ENCODE measurements at places on chromosomes 1 and 21.

DNA sequence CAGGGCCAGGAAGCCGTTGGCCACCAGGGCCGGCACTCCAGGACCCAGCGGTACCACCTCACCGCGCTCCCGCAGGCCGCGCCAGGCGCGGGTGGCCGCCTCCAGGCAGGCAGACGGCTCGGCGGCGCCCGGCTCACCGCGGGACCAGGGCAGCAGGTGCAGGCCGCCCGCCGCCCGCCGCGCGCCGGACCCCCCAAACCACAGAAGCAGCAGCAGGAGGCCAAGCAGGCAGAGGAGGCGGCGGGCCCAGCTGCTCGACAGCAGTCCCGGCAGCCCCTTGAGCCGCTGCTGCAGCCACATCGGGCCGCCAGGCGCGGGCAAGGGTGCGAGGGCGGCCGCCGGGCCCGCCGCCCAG lies 312 bp downstream of the KIAA2013 start:
- DNase-seq, result no peak

DNA sequence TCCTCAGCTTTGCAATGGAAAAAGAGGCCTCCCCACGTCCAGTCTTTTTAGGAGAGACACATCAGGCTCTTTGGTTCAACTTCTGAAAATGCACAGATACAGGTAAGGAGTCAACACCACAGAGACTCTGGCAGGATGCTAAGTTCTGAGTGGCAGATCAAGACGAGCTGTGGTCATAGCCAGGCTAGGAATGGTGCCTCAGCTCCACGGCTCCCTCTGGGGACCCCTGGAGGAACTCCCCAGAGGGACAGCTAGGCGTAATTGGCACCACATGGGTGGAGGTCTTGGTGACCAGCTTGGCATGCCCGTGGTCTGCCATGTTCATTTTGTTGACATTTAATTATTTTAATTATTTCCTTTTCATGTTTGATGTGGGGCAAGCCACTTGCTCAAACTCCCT lies 206.1 kb downstream of the KAZN start:
- no peak for DNase-seq

- no peak for DNase-seq
Measured at GRCh38 chr1:171545523-171545922, 60.2 kb downstream of the PRRC2C start.

GRCh38 chr1:182304627-182305026 lies 87.0 kb downstream of the GLUL start:
- DNase-seq, result no peak

GRCh38 chr1:217369271-217369981 lies 261.5 kb downstream of the GPATCH2 start:
- DNase-seq, result no peak

- DNase-seq, result no peak
Measured at GRCh38 chr1:246629976-246630375, 63.7 kb downstream of the CNST start.

DNA sequence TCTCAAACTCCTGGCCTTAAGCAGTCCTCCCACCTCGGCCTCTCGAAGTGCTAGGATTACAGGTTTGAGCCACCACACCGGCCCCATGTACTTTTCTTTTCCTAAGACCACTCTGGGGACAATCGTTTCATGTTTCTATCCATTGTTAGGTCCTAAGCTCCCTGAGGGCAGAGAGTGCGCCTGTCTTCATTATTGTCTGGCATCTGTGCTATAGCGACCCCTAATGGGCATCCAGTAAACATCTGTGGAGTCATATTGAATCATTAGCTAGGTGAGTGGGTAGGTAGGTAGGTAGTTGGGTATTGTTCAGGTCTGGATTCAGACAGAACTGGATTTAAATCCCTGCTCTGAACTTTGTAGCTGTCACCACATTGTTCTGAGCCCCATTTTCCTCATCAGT lies 66.1 kb downstream of the TMEM53 start:
- DNase-seq, result no peak

- no peak for DNase-seq
Measured at GRCh38 chr1:112508278-112509004, at the start of gene WNT2B. TSS of gene WNT2B (plus strand) at chr1:112508965. CDS start at chr1:112509263, 298 bp downstream.

- no peak for DNase-seq
Measured at GRCh38 chr1:154813300-154813816, 56.7 kb downstream of the KCNN3 start.

GRCh38 chr21:25371841-25372425 lies 235.3 kb downstream of the MRPL39 start:
- DNase-seq, result no peak

DNA sequence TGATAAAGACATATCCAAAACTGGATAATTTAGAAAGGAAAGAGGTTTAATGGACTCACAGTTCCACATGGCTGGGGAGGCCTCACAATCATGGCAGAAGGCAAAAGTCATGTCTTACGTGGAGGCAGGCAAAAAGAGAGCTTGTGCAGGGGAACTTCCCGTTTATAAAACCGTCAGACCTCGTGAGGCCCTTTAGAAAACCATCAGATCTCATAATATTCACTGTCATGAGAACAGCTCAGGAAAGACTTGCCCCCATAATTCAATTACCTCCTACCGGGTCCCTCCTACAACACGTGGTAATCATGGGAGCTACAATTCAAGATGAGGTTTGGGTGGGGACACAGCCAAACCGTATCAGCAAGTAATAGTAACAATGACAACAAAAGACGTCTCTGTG lies 88.2 kb upstream of the SLC25A33 start:
- no peak for DNase-seq

GRCh38 chr1:221440658-221441057 lies 301.2 kb downstream of the DUSP10 start:
- DNase-seq, result no peak

GRCh38 chr1:244074559-244075171 lies 23.6 kb downstream of the ZBTB18 start:
- DNase-seq, result no peak

GRCh38 chr1:208535511-208535910 lies 291.3 kb upstream of the PLXNA2 start:
- no peak for DNase-seq

DNA sequence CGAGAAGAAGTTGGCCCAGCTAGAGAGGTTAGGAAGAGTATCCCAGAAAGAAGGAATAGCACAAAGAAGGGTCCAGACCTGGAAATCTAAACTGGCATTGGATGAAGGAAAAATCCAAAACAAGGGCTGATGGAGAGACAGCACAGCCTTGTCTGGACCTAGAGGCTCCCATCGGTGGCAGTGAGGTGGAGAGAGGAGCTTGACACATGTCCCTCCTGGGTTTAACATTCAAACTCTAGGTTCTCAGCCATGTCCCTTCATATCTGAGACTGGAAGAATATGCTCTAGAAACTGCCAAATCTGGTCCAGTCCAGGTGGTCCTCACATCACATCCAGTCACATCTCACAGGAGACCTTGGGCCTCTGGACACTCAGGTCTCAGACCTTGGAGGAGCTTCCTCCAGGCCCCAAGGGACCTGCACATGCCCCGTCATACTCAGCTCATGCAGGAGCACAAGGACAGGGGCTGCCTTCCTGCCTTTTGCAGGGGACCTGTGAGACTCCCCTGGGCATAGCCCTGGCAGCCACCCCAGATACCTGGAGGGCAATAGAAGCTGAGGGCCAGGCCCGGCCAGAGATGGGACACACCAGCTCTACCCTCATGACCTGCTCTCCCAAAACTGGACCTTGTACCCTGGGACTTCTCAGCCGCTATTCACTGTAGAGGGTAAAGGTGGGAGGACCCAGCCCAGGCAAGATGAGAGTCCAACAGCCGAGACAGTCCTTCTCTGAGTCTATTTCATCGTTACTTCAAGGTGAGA lies 7.5 kb downstream of the TMEM125 start:
- no peak for DNase-seq

DNA sequence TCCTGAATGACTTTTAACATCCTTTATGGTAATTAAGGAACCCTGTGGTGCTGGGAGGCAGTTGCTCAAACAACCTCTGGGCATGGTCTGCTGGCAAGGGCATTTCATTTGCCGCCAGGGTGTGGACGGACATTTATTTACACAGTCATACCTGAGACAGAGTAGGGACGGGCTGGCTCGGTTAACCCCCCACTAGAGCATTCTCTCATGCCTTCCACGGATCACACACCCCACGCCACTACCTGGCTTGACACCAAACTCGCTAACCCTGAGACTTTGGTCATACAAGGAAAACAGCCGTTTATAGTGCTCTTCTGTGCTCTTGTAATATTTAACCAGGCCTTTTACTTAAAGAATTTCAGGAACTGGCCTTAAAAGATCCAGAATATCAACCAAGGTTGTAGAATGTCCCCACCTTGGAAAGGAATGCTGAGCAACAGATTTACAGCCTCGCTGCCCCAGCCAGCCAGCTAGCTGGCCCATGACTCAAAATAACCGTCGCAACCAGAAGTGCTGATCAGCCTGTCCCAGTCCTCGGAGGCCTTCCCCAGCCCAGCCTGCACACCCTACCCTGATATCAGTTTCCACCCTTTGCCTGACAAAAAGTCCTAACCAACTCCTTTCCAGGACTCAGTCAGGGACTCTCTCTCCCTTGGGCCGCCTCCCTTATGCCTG lies 6.5 kb upstream of the PDXK start:
- peak; percentile 45 for DNase-seq

- DNase-seq, result no peak
Measured at GRCh38 chr21:32674731-32675130, 53.1 kb downstream of the SYNJ1 start.

- peak; percentile 90 for DNase-seq
Measured at GRCh38 chr21:29718081-29718815, 221.5 kb downstream of the GRIK1 start.

DNA sequence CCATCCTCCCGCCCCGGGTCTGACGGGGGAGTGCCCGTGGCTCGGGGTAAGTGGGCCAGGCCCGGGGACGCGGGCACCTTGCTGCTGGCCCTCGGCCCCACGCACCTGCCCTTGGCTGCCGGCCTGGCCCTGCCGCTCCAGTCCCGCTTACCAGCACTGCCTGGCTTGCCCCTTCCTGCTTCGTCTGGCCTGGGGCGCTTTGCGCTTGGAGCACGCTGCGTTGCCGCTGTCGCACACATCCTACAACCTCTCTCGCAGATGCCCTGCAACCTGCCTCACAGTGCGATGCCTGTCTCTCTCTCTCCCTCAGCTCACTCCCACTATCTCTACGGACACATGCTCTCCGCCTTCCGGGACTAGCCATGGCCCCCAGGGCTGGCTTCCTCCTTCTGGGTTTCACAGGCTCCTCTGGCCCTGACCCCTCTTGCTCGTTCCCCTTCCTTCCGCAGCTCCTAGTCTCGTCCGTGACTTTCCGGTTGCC lies 9.7 kb downstream of the MYOG start:
- DNase-seq, result no peak

GRCh38 chr1:7738044-7738443 lies 33.1 kb upstream of the VAMP3 start:
- no peak for DNase-seq

- DNase-seq, result no peak
Measured at GRCh38 chr1:53292690-53293089, 35.2 kb downstream of the LRP8 start.

DNA sequence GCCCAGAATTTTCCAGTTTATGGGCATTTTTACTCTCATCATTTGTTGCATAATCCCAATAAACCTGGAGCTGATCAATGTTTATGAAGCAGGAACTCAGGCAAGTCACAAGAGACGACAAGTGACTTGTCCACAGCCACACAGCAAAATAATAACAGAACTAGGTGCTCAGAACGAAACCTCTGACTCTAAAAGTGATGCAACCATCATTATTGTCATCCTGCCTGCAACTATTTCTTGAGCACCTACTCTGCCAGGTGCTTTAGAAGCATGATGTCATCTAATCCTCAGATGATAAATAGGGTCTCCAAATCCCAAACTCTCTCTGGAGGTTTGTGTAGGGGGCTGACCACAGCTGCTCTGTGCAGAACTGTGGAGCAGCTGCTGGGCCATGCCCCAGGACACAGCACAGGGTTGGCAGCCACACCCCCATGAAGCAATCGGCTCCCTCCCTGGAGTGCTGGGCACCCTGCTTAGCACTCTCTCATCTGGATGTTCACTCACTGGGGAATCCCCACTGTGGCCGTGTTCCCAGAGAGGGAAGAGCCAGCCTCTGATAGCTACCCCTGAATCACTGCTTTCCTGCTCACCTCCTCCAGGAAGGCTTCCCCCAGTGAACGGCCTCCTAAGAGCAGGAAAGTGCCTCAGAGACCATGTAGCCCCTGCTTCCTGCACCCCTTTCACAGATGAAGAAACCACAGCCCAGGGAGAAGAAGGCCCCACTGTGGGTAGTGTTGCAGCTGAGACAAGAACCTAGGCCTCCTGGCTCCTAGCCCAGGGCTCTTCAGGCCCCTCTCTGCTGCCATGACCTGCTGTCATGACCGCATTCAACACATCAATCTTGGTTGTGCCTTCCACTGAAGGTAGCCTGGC lies 2.1 kb downstream of the TTC22 start:
- peak; percentile 50 for DNase-seq

DNA sequence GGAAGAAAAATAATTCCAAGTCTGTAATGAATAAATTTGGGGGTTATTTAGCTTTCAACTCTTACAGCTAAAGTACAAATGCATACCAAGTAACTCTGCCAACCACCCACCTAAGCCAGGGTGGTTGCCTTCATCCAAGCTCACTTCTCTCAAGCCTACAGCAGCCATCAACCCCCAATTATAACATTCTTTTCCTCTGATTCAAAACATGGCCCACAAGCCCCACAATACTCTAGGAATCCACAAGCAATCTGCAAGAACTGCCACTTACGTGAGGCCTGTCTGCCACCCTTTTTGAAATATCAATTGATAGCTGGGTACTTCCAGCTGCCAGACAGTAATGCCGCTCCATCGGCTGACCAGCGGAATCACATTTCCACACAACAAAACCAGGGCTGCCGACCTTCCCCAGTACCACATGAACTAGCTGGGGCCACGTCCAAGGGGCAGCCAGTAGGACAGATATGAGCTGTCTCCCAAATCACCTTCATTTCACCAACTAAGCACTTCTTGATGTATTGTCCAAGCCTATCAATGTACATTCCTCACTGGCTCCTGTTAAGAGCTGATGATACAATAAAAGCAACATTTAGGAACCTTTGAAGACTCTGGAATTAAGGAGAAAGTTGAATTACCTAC lies 3.2 kb downstream of the LBR start:
- DNase-seq, result no peak

DNA sequence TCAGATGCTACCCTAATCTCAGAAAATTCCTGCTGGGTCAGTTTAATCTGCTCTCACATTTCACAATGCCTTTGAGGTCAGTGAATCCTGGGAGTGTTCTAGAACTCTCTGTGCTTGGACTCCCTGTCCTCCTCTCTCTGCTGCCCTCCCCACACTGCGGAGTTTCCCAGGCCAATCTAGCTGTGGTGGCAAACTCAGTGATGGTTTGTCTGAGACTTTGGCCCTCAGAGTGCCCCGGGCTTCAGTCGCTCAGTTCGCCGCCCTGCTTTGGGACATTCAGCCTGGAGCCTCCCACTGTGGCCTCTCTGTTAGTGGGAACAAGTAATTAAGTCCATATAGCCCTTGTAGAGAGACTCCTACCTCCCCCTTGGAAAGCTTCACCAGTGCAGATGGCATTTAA lies 7.1 kb downstream of the C1orf226 start:
- DNase-seq, result no peak

GRCh38 chr21:34770576-34770975 lies 101.8 kb downstream of the CLIC6 start:
- no peak for DNase-seq

Measured in NCI-H2029 (cell line).